A549 (cell line): ENCODE measurements at places on chromosomes 3 and 15. TPM values are rescaled to one million over a fixed set of nuclear protein-coding genes. Genes with fewer than 3 reads are reported as not detected.

The UROC1 gene
- polyA plus RNA-seq, result not detected in 3 replicates

DNA sequence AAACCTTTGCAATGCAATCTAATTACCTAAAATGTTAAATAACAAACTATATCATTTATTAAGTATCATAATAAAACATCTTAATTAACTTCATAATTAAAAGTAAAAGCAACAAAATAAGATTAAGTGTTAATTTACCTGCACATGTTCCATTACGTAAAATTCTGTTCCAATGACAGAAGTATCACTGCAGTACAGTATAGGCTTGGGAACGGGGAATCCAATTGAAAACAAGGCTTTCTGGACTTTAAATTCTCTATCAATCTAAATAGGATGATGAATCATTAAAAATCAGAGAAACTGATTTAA is 17.1 kb downstream of the ACAD11 start:
- no peak for DNase-seq

DNA sequence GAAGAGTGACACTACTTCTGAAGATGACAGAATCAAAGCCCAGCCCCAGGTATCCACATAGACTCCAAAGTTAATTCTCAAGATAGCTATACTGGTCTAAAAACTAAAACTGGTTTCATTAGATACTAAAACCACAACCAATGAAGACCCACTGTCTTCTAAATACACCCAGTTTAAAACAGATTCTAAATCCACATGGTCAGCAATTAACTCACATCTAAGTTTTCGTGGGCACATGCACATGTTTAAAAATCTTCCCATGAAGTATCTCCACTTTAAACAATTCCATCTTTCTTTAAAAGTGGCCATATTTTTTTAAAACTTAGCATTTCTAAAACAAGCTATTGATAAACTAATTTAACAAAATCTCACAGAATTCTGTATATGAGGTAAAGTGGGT is 63.1 kb downstream of the GPR160 start:
- DNase-seq, result no peak

The CACNA2D2 gene
- 0.41 to 0.75 TPM (median 0.55 TPM) in 3 replicates for polyA plus RNA-seq

The ALDH1L1 gene
- 0.13 to 0.21 TPM (median 0.14 TPM) in 3 replicates for polyA plus RNA-seq

DNA sequence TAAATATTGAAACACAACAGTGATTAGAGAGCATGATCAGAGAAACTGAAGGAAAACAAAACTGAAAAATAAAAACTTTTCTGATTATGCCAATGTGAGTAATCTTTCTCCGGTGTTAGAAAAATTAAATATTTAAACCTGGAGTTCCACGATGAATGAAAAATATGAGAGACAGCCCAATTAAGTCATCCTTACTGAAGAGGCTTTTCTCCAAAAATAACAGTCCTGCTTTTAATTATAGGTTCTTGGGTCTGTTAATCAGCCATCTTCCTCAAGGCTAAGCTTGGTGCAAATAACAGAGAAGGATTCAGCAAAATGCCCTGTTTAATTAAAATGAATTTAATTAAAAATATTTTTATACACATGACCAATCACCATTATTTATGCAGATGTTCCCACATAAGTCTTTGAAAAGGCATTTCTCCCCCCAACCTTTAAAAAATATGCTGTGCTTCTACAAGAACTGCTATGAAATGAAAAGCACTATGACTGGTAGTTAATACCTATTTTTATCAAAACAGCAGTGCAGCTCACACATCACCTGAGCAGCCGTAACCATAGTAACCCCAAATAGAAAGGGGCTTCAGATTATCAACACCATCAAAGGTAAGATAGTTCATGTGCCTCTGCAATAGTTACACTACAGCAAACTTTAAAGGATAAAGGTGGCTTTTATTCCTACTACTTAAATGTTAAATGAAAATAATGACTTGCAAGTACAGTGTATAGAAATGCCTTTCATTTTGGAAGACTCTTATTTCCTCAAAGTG is 175.7 kb downstream of the SLC9A9 start:
- no peak for DNase-seq

GRCh38 chr3:53147151-53147902 is 13.7 kb upstream of the PRKCD start:
- DNase-seq, result no peak

DNA sequence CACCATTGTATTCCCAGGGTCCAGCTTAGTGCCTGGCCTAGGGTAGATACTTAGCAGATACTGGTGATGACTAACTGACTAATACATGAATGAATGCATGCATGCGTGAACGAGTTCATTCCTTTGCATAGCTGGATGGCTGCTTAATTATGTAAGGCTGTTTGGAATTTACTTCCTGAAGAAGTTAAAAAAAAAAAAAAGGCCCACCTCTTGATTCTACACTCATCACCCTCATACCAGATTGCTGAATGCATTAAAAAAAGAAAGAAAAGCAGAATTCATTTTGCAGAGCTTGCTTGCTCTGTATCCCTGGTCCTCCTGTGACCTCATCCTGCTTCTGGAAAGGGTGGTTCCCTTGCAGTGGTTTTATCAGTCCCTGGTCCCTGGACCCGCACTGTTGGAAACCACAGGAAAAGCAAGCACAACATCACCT is 277.6 kb upstream of the CFAP20DC start:
- no peak for DNase-seq

The CLDN18 gene
- polyA plus RNA-seq, result not detected in 3 replicates

The DCP1A gene
- 7.3 to 7.4 TPM (median 7.3 TPM) in 3 replicates for polyA plus RNA-seq

The ST6GAL1 gene
- polyA plus RNA-seq, result 3.1 to 3.9 TPM (median 3.8 TPM) in 3 replicates

The OR5K3 gene
- polyA plus RNA-seq, result not detected in 3 replicates

DNA sequence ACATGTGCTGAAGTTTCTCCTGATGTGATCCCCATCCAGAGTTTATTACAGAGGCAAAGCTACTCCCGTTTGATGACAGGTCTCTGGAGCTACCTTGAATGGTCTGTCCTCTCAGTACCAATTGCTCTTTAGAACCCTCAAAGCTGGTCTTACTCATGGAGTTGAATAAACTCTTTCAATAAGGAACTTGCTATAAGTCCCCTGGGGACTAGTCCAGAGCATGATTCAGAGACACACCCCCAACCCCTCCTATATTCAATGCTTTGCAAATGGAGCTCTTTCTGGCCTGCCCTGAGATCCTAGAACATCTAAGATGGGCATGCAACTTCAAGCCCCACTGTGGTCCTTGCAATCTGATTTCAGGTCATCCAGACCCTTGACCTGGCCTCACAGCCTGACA is 23.9 kb upstream of the TPM1 start:
- DNase-seq, result no peak

The LRRC28 gene
- 18.2 to 22.3 TPM (median 19.6 TPM) in 3 replicates for polyA plus RNA-seq

The RAB43 gene
- polyA plus RNA-seq, result 2.0 to 3.0 TPM (median 2.9 TPM) in 3 replicates

DNA sequence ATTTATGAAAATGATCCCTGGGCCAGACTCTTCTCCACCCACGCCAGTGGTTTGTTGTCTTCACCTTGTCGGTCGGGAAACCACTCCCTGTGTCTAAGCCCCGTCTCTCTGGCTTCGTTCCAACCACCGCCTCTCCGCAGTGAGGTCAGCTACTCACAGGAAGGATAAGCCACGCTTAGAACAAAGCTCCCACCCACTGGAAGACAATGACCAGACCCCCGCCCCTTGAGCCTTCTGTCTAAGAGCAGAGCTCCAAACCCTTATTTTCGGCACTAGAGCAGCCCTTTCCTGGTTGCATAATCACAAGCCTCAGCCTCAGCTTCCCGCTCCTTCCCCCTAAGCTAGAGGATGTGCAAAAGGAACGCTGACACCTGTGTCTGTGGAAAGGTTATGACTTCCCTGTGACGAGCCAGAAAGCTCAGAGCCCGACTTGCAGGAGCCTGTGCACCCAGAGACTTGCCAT is 114.9 kb upstream of the MEF2A start:
- DNase-seq, result no peak

DNA sequence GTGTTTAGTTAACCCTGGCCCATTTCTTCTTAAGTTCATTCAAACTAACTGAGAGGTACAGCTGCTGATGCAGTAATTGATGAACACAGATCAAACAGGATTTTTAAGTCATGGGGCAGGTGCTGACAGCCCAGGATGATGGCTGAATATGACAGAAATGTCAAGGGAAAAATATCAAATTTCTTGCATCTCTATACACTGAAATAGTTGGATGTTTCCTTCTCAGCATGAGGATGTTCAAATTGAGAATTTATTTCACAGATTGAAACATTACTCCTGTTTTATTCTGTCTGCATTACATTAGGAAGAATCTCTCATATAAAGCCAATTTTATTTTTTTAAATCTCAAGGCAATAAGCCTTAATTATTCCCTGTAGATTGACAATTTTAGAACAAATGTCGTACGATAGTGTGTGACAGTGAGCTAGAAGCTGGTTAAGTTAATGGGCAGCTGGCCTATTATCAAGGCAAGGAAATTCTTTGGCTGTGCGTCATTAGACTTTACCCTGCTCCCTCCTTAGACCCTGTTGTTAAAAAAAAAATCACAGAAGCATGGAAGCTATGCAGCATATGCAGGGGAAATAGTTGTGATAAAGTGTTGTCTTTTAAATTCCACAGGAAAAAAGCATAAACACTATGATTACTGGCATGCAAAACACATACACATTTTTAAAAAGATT is 183.8 kb upstream of the KCNMB2 start:
- peak; percentile 7 for DNase-seq

- DNase-seq, result no peak
These were observed 37.3 kb downstream of the BTD start for GRCh38 chr3:15638891-15639262.
